Naive thymus-derived CD4-positive, alpha-beta T cell (primary cell): ENCODE measurements at places on chromosomes 2 and 18. TPM values are rescaled to one million over a fixed set of nuclear protein-coding genes. Genes with fewer than 3 reads are reported as not detected.

GRCh38 chr2:162518894-162519293, 175.0 kb downstream of the GCA start:
- H3K27me3 ChIP-seq = no peaks in the 10 kb centered on the region
- H3K4me3 ChIP-seq = no peak overlapping the region
- no peak overlapping the region for H3K27ac ChIP-seq

DNA sequence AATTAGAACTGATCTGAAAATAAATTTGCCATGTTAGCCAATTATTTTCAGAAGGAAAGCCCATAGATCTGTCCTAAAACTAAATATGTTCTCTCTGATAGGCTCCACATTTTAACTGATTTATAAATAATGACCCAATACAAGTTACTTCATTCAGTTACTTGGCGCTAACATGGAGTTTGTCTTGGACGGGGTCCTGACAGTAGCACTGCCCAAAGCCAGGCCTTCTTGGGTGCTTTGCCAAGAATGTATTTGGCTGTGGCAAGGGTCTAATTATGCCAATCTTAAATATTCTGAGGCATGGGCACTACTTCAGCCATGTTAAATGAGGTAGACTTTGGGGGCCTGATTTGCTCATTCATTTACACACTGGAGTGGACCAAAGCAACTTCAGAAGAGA, 135.0 kb upstream of the PKDCC start:
- DNase-seq = no peak
- no peak overlapping the region for H3K27ac ChIP-seq

DNA sequence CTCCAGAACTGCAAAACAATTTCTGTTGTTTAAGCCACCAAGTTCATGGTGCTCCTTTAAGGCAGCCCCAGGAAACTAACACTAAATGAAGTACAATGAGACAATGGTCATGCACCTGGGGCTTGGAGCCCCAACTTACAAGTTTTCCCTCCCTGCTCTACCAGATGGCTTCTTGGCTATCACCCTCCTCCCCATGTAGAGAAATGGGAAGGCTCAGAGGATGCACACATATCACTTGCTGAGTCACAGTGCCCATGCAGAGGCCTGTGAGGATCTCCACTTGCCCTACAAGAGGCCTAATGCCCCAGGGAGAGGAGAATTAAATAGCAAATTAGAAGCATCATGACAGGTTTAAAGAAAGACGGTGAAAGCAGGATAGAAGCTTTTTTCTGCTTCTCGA, 270.9 kb downstream of the TTC32 start:
- H3K27me3 ChIP-seq = no peaks in the 10 kb centered on the region
- no peak overlapping the region for H3K27ac ChIP-seq
- DNase-seq = no peak
- no peak overlapping the region for H3K4me3 ChIP-seq

- DNase-seq = no peak
- H3K4me3 ChIP-seq = no peak overlapping the region
- no peak overlapping the region for H3K27ac ChIP-seq
- no peaks in the 10 kb centered on the region for H3K36me3 ChIP-seq
These were observed 1278.4 kb upstream of the PIK3C3 start for GRCh38 chr18:40676668-40677067.

DNA sequence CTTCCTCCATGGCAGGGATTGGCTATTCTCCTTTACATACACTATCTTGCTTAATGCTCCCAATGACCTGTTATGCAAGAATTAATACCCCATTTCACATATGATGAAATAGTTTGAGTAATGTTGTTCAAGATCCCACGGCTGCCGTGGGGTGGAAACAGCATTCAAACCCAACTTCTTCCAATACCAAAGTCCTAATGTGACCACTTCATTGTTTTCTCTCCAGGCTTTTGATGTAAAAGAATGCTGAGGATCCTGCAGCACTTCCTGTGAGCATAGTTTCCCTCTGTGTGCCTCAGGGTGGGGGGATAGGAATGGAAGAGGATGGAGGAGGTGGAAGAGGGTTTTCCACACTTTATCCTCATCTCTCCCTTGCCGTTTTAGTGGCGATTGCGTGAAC, 199.4 kb downstream of the IRS1 start:
- H3K4me3 ChIP-seq = no peak overlapping the region
- no peak for DNase-seq
- no peaks in the 10 kb centered on the region for H3K36me3 ChIP-seq
- no peaks in the 10 kb centered on the region for H3K4me1 ChIP-seq

Gene REG1A
- total RNA-seq = not detected

DNA sequence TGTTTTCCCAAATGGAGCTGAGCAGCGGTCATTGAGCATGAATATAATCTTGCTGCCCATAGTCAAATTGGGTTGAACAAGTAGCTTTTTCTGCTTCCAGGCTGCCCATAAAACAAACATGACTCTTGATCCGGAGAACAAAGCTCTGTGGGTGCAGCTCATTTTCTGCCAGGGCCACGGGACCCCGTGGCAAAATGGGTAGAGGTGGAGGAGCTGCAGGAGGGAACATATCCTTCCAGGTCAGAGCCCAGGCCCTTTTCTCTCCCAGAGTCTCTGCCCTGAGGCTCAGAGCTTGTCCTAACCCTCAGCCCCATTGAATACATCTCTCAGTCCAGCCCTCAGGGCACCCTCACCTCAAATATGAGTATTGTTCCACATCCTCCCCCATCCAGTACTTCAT, 151.6 kb upstream of the TWIST2 start:
- no peaks in the 10 kb centered on the region for H3K27me3 ChIP-seq
- DNase-seq = no peak
- H3K4me3 ChIP-seq = no peak overlapping the region
- H3K36me3 ChIP-seq = no peaks in the 10 kb centered on the region
- H3K4me1 ChIP-seq = no peaks in the 10 kb centered on the region

DNA sequence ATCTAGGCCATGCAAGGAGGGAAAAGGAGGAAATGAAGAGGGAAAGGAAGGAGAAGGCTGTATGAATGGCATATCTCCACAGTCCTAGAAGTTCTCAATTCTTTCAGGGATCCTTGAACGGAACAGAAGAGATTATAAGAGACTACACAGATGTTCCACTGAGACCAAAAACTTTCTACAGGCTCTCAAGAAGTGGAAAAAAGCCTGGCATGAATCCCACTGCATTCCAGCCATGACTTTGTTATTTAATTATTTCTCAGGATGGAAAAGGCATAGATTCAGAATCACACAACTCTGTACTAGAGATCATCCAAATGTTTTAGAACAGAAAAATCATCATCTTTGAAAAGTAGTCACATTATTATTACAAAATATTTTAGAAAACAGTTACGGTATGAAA, 131.7 kb upstream of the CDH20 start:
- no peak overlapping the region for H3K27ac ChIP-seq
- DNase-seq = no peak
- H3K4me3 ChIP-seq = no peak overlapping the region
- no peaks in the 10 kb centered on the region for H3K4me1 ChIP-seq
- H3K27me3 ChIP-seq = no peaks in the 10 kb centered on the region

Gene IL1A
- total RNA-seq = not detected

Gene HDLBP
- 169 TPM for total RNA-seq

- H3K27me3 ChIP-seq = no peaks in the 10 kb centered on the region
- H3K27ac ChIP-seq = no peak overlapping the region
- no peaks in the 10 kb centered on the region for H3K36me3 ChIP-seq
- DNase-seq = no peak
- no peak overlapping the region for H3K4me3 ChIP-seq
These were observed 467.2 kb downstream of the NRXN1 start for GRCh38 chr2:50564766-50565165.

- no peak overlapping the region for H3K27ac ChIP-seq
- H3K36me3 ChIP-seq = no peaks in the 10 kb centered on the region
- DNase-seq = no peak
- H3K4me3 ChIP-seq = no peak overlapping the region
- H3K27me3 ChIP-seq = no peaks in the 10 kb centered on the region
These were observed 199.9 kb downstream of the ACTR3 start for GRCh38 chr2:114089636-114090319.

Gene GPR35
- 8.4 TPM for total RNA-seq

DNA sequence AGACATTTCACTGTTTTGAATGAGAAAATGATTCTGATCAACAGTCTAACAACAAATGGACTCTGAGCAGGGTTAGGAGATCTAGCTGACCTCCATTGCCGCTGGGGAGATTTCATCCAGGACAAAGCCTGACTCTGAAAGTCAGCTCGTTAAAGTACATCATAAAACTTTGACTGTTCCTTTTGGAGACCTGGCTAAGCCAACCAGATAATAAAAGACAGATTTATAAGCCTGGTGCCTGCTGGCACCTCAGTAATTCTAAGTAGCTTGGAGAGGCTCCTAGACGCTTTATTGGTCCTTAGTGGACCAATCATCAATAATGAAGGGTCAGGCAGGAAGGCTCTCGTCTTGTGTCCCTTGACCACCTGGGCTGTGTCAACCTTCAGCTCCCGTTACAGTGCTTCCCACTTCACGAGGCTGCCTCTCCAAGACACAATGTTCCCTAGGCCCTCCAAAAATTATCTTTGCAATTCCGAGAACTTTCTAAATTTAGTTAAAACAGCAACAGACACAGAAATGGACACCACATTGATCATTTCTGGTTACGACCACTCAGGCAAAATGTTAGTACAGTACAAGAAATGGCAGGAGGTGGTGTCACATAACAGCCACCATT, 47.9 kb upstream of the PMAIP1 start:
- H3K27ac ChIP-seq = no peak overlapping the region
- H3K4me3 ChIP-seq = no peak overlapping the region
- H3K4me1 ChIP-seq = no peaks in the 10 kb centered on the region
- H3K36me3 ChIP-seq = no peaks in the 10 kb centered on the region
- H3K27me3 ChIP-seq = no peaks in the 10 kb centered on the region

DNA sequence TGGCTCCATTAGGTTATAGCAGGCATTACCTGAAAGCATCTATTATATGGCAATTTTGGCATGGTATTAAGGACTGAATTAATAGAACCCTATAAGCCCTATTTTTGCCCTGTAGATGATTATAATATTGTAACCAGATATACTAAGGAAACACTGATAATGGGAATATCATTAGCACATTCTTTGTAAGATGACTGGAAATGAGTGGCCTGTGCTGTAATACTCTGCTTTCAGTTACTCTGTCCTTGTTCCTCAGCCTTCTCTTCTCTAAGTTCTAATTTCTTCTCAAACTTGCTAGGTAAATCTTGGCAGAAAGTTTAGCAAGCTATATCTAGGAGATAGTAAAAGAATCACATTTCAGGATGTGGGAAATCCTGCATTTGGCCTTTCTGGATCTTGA, 74.0 kb upstream of the ITPRID2 start:
- H3K36me3 ChIP-seq = no peaks in the 10 kb centered on the region
- no peak overlapping the region for H3K27ac ChIP-seq
- no peaks in the 10 kb centered on the region for H3K27me3 ChIP-seq

GRCh38 chr18:62781893-62782292, 66.6 kb downstream of the PHLPP1 start:
- no peaks in the 10 kb centered on the region for H3K36me3 ChIP-seq
- no peak overlapping the region for H3K27ac ChIP-seq
- no peaks in the 10 kb centered on the region for H3K27me3 ChIP-seq
- H3K4me3 ChIP-seq = no peak overlapping the region
- DNase-seq = no peak
- no peaks in the 10 kb centered on the region for H3K4me1 ChIP-seq

GRCh38 chr2:112272669-112273068, 2.7 kb upstream of the ZC3H6 start:
- H3K4me1 ChIP-seq = peaks cover 14% of the 10 kb centered on the region
- no peaks in the 10 kb centered on the region for H3K36me3 ChIP-seq
- H3K4me3 ChIP-seq = no peak overlapping the region
- no peaks in the 10 kb centered on the region for H3K27me3 ChIP-seq
- DNase-seq = no peak

DNA sequence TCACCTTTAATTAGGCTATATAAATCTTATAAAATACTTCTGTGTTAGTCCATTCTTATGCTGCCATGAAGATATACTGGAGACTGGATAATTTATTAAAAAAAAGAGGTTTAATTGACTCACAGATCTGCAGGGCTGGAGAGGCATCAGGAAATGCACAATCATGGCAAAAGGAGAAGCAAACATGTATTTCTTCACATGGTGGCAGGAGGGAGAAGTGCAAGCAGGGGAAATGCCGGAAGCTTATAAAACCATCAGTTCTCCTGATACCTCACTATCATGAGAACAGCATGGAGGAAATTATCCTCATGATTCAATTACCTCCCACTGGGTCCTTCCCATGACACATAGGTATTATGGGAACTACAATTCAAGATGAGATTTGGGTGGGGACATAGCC, 504.4 kb downstream of the RIT2 start:
- no peaks in the 10 kb centered on the region for H3K27me3 ChIP-seq
- H3K27ac ChIP-seq = no peak overlapping the region
- no peak overlapping the region for H3K4me3 ChIP-seq
- no peak for DNase-seq

Gene RAB6C
- total RNA-seq = not detected in 2 replicates

GRCh38 chr2:145751155-145751554, 1231.2 kb upstream of the ZEB2 start:
- H3K4me3 ChIP-seq = no peak overlapping the region
- no peaks in the 10 kb centered on the region for H3K27me3 ChIP-seq
- no peak overlapping the region for H3K27ac ChIP-seq
- no peaks in the 10 kb centered on the region for H3K4me1 ChIP-seq
- H3K36me3 ChIP-seq = no peaks in the 10 kb centered on the region

GRCh38 chr2:105143467-105144151, 97.9 kb upstream of the GPR45 start:
- H3K36me3 ChIP-seq = no peaks in the 10 kb centered on the region
- peaks cover 5% of the 10 kb centered on the region for H3K27me3 ChIP-seq
- H3K4me1 ChIP-seq = no peaks in the 10 kb centered on the region
- H3K4me3 ChIP-seq = peak overlapping the region; percentile 39

DNA sequence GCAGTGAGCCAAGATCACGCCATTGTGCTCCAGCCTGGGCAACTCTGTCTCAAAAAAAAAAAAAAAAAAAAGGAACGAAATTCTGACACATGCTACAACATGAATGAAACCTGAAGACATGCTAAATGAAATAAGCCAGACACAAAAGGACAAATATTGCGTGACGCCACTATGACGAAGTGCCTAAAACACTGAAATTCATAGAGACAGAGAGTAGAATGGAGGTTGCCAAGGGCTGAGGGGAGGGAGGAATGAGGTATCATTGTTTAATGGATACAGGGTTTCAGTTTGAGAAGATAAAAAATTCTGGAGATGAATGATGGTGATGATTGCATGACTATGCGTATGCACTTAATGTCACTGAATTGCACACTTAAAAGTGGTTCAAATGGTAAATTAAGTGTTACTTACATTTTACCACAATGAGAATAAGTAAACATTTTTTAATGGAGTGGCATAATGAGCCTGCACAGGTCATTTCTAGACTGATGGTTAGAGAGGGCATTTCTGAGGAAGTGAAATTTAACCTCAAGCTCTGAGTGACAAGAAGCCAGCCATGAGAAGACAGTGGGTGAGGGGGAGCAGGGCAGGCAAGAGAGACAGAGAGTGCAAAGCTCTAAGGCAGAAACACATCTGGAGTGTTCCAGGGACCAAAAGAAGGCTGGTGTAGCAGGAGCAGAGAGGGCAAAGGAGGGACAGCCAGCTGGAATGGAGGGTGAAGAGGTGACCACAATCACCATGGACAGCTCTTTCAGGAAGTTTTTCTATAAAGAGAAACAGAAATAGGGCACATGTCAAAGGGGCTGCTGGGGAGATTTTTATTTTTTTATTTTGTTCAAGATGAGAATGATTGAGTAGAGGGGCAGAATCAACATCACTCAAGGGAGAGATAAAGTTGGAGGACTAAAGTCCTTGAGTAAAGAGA, 20.6 kb upstream of the EXOC6B start:
- no peak overlapping the region for H3K27ac ChIP-seq
- H3K27me3 ChIP-seq = no peaks in the 10 kb centered on the region
- no peak for DNase-seq
